Natural killer cell (primary cell): ENCODE measurements at places on chromosomes 13 and 19. TPM values are rescaled to one million over a fixed set of nuclear protein-coding genes. Genes with fewer than 3 reads are reported as not detected.

Gene REEP6
- total RNA-seq, result 4.3 TPM

DNA sequence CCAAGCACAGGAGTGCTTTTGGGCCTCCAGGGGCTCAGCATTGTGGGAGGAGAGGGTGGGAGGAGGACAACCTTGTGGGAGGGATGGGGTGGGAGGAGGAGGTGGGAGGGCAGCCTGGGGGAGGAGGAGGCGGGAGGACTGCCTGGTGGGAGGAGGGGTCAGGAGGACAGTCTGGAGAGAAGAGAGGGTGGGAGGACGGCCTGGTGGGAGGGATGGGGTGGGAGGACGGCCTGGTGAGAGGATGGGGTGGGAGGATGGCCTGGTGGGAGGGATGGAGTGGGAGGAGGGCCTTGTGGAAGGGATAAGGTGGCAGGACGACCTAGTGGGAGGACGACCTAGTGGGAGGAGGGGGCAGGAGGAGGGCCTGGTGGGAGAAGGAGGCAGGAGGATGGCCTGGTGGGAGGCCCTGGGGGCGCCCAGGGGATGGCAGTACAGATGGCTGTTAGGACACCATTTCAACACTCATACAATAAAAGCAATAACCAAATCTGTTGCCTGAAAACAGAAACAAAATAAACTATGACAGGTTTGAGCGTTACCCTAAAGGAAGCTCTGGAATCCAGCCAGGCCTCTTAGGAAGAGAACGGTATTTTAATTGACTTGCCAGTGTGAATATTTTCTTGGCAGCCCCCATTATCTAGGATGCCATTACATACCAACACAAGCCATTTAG lies 63.7 kb downstream of the CRYL1 start:
- no peak overlapping the region for H3K4me3 ChIP-seq
- DNase-seq, result no peak
- no peak overlapping the region for H3K27ac ChIP-seq
- no peaks in the 10 kb centered on the region for H3K27me3 ChIP-seq
- H3K4me1 ChIP-seq, result peaks cover 4% of the 10 kb centered on the region

Gene FFAR3
- total RNA-seq, result not detected

GRCh38 chr19:23802290-23802689 lies 43.6 kb upstream of the ZNF681 start:
- peak; percentile 16 for DNase-seq
- no peak overlapping the region for H3K4me3 ChIP-seq
- H3K27ac ChIP-seq, result no peak overlapping the region
- H3K4me1 ChIP-seq, result peaks cover 4% of the 10 kb centered on the region

DNA sequence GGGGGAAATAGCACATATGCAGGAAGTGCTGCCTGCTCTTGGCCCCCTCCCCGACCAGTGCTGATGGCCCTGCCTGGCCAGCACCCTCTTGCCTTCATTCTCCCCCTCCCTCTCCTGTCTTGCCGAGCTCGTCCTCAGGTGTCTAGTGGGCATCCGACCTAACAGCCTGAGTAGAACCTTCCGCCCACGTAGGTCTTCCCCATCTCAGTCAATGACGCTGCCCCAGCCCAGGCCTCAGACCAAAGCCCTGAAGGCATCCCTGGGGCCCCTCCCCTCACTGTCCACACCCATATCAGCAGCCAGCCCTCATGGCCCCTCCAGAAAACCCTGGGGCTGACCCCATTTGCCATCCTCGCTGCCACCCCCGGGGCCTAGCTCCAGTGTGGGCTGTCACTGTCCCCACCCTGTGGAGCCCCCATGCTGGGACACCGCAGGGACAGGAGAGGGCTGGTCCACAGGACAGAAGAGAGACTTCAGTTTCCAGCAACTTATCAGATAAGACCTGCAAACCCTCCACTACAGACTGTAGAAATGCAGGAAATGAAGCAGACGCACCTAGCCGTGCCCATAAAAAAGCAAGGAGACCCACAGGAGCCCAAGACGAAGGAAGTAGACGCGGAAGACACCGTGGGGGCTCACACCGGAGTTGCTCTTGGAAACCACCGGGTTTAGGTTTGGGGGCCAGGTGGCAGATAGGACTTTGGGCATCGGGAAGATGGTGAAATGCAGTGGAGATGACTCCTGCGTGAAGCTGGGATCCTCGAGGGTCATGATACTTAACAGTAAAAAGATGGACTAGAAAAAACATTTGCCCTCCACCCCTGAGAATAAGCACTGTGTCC lies 38.3 kb downstream of the AP1M1 start:
- no peak overlapping the region for H3K27ac ChIP-seq
- H3K4me3 ChIP-seq, result no peak overlapping the region
- peaks cover 3% of the 10 kb centered on the region for H3K4me1 ChIP-seq
- peaks cover 47% of the 10 kb centered on the region for H3K36me3 ChIP-seq
- H3K27me3 ChIP-seq, result no peaks in the 10 kb centered on the region
- DNase-seq, result peak; percentile 38

DNA sequence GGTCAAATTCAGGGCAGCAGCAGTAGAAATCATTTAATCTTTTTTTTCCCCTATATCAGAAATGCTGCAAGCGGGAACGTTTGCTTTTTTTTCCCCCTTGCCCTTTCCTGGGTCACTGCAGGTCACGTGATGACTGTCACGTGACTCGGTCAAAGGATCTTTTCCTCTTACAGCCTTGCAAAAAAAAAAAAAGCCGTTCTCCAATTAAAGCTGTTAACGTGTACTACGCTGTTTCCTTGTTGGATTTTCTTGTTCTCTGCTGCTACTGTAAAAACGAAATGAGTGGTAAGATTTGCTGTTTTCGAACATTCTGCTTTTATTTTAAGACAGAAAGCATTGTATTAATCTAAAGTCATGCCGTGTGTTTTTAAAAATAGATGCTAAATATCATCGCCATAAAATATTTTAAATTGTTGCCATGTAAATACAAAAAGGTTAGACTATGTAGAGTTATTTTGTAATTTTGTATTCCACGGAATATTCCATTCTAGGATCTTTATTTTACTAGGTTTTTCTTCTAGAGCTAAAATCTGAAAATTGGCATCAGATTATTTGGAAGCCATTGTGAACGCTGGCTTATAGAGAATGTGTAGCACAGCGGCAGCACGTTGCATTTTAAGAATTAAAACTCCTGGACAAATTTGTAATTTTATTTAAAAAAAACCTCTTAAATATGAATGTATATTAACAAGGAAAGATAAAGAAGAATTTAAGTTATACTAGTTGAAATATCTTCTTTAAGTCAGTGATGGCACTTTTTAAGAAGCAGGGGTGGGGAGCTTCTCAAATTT lies 109.8 kb upstream of the MLNR start:
- H3K36me3 ChIP-seq, result peaks cover 6% of the 10 kb centered on the region
- H3K27ac ChIP-seq, result no peak overlapping the region

DNA sequence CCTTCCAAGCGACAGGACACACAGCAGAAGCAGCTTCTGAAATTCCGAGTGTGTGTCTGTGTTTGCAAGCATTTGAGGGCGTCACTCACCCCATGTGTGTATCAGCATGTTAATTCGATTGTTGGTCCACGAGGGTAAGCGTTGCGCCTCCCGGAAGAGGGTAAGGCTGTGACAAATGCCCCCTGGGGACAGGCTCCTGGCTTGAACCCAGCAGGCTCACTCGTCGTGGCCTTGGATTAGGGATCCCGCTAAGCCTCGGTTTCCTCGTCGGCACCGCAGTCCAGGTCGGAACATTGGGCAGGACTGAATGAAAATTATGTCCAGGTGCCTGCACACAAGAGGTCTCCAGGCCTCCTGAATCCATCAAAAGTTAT lies 606 bp upstream of the STXBP2 start:
- H3K27ac ChIP-seq, result peak overlapping the region; percentile 96
- H3K36me3 ChIP-seq, result peaks cover 6% of the 10 kb centered on the region
- DNase-seq, result no peak
- peaks cover 37% of the 10 kb centered on the region for H3K4me1 ChIP-seq

GRCh38 chr13:106533101-106533942 lies 2.1 kb downstream of the EFNB2 start:
- peaks cover 26% of the 10 kb centered on the region for H3K4me1 ChIP-seq
- H3K36me3 ChIP-seq, result no peaks in the 10 kb centered on the region
- peak; percentile 36 for DNase-seq
- H3K4me3 ChIP-seq, result no peak overlapping the region
- no peak overlapping the region for H3K27ac ChIP-seq

- H3K36me3 ChIP-seq, result peaks cover 1% of the 10 kb centered on the region
- no peak overlapping the region for H3K4me3 ChIP-seq
- H3K27me3 ChIP-seq, result no peaks in the 10 kb centered on the region
- no peak overlapping the region for H3K27ac ChIP-seq
These were observed 21.0 kb downstream of the SMIM24 start for GRCh38 chr19:3459089-3459881.

DNA sequence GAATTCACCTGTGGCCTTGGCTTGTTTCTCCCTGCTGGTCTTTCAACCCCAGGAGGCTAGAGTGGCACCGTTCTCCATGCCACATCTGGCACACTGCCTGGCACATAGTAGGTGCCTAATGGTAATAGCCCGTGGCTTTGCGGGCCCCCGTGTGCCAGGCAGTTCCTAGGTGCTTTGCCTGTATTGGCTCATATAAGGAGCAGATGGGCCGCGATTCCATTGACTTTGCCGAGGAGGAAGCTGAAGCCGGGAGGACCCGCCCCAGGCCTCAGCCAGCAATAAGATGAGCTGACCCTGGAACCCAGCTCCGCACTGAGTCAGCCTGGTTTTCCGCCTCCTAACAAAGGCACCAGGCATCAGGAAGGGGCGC lies 807 bp downstream of the PGLYRP1 start:
- H3K4me3 ChIP-seq, result no peak overlapping the region
- H3K27ac ChIP-seq, result no peak overlapping the region
- H3K27me3 ChIP-seq, result peaks cover 18% of the 10 kb centered on the region

Gene PDX1
- not detected for total RNA-seq

Gene DAND5
- not detected for total RNA-seq

Gene ZNF442
- 3.4 TPM for total RNA-seq

Gene SYNGR4
- total RNA-seq, result not detected

DNA sequence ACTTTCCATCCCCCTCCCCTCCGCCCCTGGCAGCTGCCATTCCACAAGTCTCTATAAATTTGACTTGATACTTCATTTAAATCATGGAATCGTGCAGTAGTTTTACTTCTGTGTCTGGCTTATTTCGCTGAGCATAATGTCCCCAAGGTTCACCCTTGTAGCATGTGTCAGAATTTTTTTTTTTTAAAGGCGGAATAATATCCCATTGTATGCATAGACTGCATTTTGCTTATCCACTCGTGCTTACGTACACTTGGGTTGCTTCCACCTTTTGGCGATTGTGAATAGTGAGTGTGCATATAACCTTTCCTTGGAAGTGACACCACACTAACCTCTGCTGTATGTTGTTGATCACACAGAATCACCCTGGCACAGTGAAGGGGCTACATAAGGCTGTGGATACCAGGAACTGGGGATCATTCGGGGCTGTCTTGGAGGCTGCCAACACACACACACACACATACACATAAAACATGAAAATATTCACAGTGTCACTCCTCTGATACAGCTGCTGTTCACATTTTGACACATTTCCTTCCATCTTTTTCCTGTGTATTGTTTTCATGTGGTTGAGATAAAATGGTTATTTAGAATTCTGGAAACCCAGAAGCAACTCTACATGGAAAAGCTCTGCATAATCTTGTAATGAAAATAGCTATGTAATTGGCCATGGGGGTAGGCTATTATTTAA lies 13.3 kb downstream of the ZNF71 start:
- no peak overlapping the region for H3K4me3 ChIP-seq
- no peak overlapping the region for H3K27ac ChIP-seq
- no peak for DNase-seq
- no peaks in the 10 kb centered on the region for H3K27me3 ChIP-seq

DNA sequence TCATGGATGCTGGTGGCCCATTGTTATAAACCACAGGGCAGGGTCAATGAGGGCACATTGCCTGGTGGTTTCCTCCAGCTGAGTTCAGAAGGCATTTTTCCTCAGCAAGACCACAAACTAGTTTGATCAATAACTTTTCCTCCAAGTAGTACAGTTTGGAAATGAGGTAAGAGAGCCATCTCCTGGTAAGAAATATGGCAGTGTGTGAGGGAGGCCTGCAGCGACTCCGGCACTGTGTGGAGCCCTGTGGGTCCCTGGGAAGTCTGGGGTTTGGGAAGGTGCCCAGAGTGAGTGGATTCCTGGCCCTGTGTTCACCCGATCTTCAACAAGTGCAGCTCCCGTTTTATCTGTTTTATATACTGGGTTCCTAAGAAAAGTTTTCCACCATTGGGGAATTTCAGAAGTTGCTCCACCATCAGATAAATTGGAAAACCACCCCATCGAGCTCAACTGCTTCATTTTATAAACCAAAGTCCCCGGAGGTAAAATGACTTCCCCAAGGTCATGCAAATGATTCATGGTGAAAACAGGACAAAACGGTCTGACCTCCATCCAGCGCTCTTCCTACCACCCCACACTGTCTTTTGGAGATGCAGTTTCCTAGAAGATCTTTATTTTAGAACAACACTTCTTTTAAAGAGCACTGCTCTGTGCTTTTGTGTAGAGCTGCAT lies 148.4 kb downstream of the KATNAL1 start:
- no peaks in the 10 kb centered on the region for H3K27me3 ChIP-seq
- no peaks in the 10 kb centered on the region for H3K36me3 ChIP-seq
- H3K4me3 ChIP-seq, result no peak overlapping the region
- peaks cover 55% of the 10 kb centered on the region for H3K4me1 ChIP-seq
- DNase-seq, result peak; percentile 73
- H3K27ac ChIP-seq, result no peak overlapping the region

- no peak overlapping the region for H3K27ac ChIP-seq
- peaks cover 40% of the 10 kb centered on the region for H3K4me1 ChIP-seq
- H3K4me3 ChIP-seq, result peak overlapping the region; percentile 30
- DNase-seq, result peak; percentile 40
- H3K27me3 ChIP-seq, result no peaks in the 10 kb centered on the region
These were observed 26.3 kb downstream of the DCAF15 start for GRCh38 chr19:13978351-13979243.

DNA sequence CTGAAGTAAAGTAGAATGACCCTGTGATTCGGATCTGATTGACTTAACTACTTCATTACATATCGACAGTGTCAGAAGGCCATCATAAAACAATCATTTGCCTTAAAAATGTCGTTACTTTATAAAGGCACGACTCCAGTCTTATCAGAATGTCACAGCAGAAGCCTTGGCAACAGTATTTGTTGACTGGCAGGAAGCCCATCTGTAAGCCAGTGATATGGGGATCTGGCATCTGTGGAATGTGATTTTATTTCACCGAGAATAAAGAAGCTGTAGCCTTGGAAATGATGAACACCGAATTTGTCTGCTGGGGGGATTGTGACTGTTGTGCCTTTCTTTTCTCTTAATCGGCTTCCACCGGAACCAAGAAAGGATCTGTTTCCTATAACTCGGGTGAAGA lies 362.5 kb downstream of the TDRD3 start:
- no peak overlapping the region for H3K27ac ChIP-seq

GRCh38 chr19:41813911-41814310 lies 17.5 kb downstream of the CEACAM3 start:
- H3K27ac ChIP-seq, result no peak overlapping the region
- DNase-seq, result no peak

Gene USP12
- 44.3 TPM for total RNA-seq
